ENCODE measurements at places on chromosomes 12 and 14.

DNA sequence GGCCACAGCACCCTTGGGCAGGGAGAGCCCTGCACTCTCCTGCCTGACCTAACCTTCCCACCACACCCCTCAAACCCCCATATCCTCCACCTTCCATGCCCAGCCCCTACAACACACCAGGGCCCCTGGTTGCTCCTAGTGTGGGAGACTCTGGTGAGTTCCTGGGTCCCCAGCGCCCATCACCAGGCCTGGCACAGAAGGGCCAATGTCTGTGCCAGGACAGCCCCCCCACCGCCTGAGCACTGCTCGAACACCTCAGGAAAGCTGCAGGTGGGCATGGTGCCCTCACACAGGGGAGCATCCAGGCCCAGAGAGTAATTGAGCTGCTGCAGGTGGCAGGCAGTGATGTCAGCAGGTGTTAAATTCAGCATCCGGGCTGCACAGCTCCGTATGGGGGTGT is 15.2 kb downstream of the ADCY6 start:
- DNase-seq = no peak

DNA sequence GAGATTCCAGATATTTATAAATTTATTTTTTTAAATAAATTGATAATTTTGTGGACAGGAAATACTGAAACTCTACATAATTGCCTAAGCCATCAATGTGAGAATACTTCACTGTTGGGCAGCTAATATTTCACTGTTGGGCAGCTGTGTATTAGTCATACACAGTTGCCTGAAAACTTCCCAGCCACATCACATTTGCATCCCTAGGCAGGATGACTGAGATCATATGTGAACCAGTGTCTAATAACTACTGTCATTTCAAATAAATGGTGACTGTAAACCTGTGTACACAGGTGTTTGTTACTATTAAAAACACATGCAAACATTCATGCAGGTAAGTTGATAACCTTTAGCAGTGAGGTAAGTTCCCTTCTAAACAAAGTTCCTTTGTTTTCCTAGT is 43.9 kb downstream of the TMTC3 start:
- DNase-seq = no peak

DNA sequence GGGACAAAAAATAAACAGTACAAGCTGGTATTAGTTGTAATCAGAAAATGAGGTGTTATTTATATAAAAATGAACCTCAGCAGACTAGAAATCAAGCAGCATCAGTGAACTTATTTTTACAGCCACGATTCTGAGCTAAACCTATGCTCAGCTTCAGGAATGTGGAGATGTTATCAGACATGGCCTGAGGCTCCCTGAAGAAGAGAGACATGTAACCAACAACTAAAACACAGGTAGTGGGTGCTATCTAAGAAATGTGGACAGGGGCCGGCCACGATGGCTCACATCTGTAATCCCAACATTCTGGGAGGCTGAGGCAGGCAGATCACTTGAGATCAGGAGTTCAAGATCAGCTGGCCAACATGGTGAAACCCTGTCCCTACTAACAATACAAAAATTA is 534.3 kb downstream of the VRK1 start:
- DNase-seq = no peak

- no peak for DNase-seq
These were observed 12.4 kb upstream of the KRT5 start for GRCh38 chr12:52532636-52533035.

DNA sequence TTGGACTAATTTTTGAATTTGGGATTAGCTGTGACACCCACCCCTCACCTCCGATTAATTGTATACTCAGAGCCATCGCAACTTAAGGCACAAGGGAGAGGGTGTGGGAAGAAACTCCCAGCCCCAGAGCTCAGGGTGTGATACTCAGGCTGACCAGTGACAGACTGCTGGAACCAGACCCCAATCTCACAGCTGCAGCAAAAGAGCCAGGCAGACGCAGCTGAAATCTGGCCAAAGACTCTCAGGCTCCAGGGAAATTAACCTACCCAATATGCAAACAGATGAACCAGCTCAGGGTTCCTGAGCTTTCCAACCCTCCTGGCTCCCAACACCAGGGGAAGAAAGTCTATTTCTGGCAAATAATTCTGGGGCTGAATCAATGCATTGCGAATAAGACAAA is 30.5 kb downstream of the ANAPC7 start:
- DNase-seq = peak; percentile 84

GRCh38 chr12:1531153-1531653 is 63.2 kb downstream of the FBXL14 start:
- DNase-seq = peak; percentile 72

GRCh38 chr14:29528889-29529288 is 398.8 kb downstream of the PRKD1 start:
- DNase-seq = no peak

DNA sequence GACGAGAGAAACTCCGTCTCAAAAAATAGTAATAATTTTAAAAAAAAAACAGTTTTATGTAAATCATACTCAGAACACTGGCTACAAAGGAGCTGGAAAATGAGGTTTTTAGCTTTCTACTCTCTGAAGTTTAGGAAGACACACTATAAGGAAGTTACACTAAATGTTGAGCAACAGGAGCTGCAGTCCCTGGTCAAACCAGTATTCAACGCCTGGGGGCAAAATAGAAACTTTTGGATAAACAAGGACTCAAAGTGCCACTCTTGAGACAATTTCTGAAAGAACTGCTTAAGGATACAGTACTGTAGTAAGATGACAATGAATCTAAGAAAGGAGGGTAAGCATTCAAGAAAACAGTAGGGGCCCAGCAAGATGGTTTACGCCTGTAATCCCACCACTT is 29.3 kb downstream of the ACTR6 start:
- DNase-seq = no peak

GRCh38 chr12:88472248-88472647 is 108.0 kb downstream of the KITLG start:
- no peak for DNase-seq

DNA sequence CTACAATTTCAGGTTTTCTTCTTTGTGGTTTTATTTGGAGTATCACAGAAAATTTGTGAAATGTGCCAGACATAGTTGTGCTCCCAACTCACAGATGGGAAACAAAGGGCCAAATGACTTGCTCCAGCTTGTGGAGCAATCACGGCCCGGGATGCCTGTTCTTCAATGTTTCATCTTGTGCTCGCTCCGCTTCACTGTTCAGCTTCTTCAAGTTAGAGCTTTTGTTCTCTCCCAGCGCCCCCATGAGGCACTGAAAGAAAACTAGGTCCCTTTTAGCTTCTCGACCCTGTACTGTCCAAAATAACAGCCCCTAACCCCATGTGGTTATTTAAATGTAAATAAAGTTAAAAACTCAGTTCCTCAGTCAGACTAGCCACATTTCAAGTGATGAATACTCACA is 187.9 kb upstream of the STXBP6 start:
- no peak for DNase-seq

DNA sequence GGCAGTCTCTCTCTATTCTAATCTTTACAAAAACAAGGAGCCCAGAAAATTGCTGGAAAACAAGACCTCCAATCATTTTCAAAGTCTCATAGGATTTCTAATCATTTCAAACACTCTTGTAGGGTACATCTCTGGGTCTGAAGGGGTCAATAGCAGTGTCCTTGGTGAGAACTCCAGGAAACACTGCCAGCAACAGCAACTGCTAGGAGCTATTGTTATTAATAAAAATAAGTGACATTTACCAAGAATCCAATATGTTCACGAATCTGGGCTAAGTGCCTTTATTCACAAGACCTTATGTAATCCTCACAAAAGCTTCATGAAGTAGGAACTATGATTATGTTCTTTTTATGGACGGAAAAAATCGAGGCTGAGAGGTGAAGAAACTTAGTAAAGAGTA is 72.8 kb downstream of the TTC7B start:
- DNase-seq = no peak

All from right cardiac atrium (tissue), 5 donors.